Activated T-helper 1 cell treated with anti-CD3 and anti-CD28 coated beads, Interleukin-2, amount 50 U/mL, for 16 hours (primary cell): ENCODE measurements at places on chromosomes 3 and 15.
A peak's percentile ranks its signal among the peaks of the same experiment; 100 is the strongest.

DNA sequence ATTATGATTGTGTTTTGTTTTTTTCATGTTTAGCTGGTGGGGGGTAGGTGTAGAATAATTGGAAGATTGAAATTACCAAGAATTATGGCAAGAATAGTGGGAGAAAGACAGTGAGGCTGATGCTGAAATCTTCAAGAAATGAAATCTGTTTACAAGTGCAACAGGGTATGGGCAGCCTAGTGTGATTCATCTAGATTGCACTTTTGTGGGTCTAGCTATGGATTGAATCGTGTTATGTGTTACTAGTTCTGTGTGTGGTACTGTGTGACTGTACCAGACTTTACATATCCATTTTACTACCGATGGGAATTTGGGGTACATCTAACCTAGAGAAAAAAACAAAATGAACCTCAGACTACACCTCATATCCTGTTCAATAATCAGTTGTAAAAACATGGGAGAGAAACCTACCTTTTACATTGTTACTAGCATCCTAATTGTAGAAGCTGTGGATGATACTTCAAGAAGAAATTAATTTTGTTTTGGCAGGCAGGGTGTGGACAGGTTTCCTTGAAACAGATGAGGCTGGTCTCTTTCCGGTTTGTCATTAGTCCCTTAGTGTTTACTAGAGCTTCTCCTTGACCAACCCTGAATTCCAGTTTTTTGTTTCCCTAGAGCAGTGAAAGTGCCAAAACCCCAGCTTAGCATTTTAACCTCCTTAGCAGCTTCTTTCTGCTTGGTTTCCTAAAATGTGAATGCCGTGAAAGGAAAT lies 47.9 kb downstream of the OPA1 start:
- no peak for DNase-seq

GRCh38 chr3:125003369-125003853 lies 52.4 kb downstream of the HEG1 start:
- no peak for DNase-seq

- DNase-seq: no peak
Measured at GRCh38 chr15:67127331-67127664, 61.9 kb downstream of the SMAD3 start.

- no peak for DNase-seq
Measured at GRCh38 chr3:188421151-188421821, 267.3 kb downstream of the LPP start.

DNA sequence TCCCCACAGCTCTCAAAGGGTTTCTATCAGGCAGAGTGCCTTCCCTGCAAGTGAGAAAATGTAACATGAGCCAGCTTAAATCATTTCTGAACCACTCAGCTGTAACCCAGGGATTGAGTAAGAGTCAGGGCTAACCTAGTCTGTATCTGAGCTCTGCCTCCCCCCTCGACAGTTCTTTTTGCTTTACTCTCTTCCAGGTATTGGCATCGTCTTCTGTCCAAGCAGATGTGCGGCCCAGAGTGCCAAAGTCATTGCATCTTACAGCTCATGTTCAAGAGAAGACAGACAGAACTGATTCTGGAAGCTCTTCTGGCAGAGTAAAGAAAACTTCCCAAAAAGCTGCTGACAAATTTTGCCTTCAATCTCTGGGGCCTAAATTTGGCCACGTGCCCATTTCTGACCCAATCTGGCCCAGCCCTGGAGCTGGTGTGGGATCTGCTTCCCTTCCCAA lies 74.8 kb downstream of the ABHD5 start:
- no peak for DNase-seq

DNA sequence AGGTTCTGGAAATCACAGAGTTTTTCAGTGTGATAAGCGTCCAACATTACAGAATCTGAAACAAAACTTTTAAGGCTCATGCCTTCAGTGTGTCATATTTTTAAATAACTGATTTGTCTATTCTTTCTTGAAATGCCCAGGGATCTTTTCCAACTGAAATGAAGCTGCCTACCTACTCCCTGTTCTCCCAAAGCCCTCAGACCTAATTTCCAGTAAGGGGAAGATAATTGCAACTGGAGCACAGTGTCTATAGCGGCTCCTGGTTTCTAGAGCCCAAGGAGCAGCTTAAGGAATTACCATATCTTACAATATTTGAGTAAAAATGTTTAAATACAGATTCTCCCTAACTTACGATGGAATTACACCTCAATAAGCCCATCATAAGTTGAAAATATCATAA lies 33.0 kb downstream of the LRRC2 start:
- no peak for DNase-seq

DNA sequence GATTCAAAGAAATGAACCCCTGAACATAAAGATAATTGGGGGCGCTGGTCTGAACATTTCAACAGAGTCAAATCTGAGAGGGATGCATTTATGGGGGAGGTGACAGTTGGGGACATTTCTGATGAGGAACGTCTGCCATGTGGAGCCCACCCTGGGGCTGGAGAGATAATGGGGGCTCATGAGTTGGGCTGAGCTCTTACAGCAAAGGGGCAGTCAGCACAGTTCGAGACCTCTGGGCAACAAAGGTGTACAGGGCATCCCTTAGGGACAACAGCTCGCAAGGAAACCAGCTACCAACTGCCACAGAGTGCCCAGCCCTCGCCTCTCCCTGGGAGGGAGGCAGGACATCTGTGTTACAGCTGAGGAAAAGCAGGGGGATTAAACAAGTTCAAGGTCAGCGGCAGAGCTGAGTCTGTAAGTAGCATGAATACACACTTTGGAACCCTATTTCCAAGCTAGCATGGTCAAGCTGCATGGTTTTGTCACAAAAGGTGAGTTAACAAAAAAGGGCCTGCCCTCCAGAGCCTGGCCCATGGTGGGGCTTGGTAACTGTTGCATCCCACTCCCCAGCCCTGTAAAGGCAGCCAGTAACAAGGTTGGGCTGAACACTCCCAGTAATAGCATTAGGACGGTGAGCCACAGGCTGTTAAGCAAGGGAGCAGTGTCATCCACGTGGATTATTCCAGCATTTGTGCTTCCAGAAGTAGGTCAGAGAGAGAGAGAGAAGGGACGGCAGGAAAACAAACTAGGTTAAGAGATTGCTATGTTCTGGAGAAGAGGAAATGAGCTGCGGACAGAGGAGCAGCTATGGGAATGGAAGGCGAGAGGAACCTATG lies 4.3 kb downstream of the GNB5 start:
- no peak for DNase-seq

- no peak for DNase-seq
Measured at GRCh38 chr15:57476533-57476975, 100.2 kb downstream of the CGNL1 start.

- no peak for DNase-seq
Measured at GRCh38 chr3:13223574-13224237, 150.5 kb upstream of the IQSEC1 start.

DNA sequence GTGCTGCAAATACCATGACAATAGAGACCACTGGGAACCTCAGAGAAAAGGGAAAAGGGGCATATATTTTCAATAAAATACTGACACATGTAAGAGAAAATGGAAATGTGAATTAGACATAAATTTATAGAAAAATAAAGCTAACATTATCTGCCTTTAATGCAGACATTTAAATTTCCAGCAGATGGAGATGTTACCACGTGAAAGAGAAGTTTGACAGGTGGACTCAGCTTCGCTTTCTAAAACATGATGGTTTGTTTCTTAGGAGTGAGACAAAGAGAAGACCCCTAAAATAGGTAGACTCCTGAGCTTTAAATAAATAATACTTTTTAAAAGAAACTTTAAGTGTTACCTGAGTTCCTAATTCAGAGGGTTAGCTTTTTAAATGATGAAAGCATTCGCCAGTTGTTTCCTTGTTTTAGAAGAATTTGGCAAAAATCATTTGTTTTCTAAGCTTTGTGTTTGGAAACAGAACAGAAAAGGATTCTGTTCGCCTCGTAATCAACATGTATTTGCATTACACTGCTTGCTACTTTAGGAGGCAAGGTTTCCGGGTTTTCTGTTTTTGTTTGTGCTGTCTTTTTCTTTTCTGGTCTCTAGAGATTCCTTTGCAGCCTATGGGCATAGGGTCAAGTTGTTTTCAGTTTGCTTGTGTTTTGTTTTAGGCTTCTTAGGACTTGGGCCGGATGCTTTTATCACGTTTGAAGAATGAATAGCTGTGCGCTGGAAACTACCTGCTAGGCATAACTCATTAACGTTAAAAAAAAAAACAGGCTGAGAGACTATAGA lies 271.4 kb downstream of the THSD4 start:
- DNase-seq: no peak

GRCh38 chr3:139448104-139448503 lies 28.2 kb downstream of the RBP2 start:
- DNase-seq: no peak

- DNase-seq: no peak
Measured at GRCh38 chr3:207973-208372, 11.4 kb downstream of the CHL1 start.

DNA sequence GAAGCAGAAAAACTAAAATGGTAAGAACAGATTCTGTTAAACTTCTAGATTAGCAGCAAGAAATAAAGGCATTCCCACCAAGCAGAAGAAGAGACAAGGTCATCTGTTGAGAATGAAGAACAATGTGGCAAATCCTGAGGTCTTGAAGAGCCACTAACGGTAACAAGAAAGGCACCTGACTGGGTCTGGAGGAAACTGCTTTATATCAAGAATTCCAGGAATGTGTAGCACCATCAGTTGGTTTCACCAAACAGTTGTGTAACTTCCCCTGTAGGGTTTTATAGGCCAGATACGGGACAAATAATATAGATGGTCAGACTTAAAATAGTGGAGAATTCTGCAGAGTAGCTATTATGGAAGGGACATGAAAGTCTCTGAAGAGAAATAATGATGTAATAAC lies 57.3 kb downstream of the ACAP2 start:
- no peak for DNase-seq

GRCh38 chr15:52567871-52568600 lies 794 bp downstream of the ARPP19 start:
- peak; percentile 30 for DNase-seq

GRCh38 chr3:96465521-96465920 lies 348.9 kb upstream of the EPHA6 start:
- no peak for DNase-seq

- DNase-seq: no peak
Measured at GRCh38 chr3:18378218-18378617, 46.9 kb downstream of the SATB1 start.

DNA sequence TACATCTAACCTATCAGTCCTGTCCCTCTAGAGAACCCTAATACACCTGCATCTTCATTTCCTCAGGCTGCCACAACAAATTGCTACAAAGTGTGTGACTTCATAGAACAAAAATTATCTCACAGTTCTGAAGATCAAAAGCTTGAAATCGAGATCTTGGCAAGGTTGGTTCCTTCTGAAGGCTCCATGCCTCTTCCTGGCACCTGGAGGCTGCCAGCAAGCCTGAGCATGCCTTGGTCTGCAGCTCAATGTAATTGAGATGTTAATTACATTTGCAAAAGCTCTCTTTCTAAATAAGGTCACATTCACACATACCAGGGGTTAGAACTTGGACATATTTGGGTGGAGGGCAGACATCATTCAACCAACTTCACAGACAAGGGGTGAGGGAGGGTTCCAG lies 86.4 kb upstream of the ABHD17C start:
- DNase-seq: no peak

- peak; percentile 19 for DNase-seq
Measured at GRCh38 chr3:69410301-69410700, 24.4 kb upstream of the FRMD4B start.

DNA sequence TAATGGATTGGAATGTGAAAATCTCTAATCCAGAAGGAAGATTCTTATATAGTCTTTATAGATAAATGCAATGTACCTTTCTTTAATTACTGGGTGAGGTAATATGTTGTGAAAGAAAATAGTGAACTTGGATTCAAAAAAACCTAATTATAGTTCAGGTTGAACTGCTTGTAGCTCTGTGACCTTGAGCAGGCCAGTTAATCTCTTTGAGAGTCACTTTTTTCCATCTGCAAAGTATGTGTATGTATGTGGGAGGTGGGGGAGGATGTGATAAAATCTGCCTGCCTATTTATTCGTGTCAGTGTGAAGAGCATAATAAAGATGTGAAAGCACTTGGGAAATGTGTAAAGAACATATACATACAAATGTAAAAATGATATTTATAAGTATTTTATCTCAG lies 34.4 kb downstream of the GLCE start:
- no peak for DNase-seq

GRCh38 chr15:57923750-57924149 lies 141.8 kb downstream of the ALDH1A2 start:
- no peak for DNase-seq

DNA sequence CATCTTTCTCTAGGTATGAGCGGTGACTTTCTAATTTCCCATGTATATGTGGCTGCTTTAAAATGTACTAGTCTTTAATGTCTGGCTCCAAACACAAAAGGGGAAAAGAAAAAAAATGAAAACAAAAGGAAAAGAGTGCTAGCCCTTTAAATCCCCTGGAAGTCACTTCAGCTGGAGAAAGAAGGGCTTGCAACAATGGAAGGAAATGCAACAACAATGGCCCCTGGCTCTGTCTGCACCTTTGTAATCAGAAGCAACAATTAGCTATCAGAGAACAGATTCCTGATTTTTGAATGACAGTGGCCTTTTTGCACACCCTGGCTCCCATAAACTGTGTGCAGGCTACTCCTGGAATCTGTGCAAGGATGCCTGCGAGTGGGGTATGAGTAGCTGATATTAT lies 591.2 kb downstream of the FHIT start:
- no peak for DNase-seq

DNA sequence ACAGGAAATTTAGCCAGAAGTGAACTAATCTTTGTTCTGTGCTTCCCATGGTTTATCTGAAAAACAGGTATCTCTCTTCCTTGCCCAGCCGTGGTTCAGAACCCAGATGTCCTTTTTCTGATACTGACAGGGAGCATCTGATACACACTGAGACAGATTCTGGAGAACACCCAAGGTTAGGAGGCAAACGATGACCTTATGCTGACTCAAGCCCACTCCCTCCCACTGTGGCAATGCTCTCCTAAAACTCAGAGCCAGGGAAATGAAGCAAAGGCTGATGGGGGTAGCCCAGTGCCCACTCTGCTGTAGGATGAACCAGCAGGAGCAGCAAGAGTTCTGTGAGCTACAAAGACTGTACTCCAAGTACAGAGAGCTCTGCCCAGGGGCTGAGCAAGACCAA lies 225.1 kb downstream of the NTRK3 start:
- no peak for DNase-seq

DNA sequence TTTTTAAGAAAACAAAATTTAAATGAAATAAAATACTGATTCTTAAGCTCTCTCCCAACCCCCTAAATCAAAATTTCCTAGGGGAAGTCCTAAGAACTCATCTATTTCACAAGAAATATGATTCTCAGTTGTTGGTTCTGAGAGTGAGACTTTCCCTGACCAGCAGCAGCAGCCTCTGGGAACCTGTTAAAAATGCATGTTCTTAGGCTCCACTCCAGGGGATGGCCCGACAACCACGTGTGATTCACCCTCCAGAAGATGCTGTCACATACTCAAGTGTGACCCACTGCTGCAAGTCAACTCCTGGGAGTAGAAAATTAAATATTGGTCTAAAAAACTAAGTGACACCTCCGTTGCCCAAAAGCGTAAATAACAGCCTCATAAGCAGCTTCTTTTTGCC lies 343.2 kb upstream of the NR2F2 start:
- no peak for DNase-seq

GRCh38 chr3:133474817-133475216 lies 75.0 kb downstream of the BFSP2 start:
- DNase-seq: no peak

- DNase-seq: no peak
Measured at GRCh38 chr3:193499136-193499770, 55.4 kb downstream of the ATP13A4 start.

- no peak for DNase-seq
Measured at GRCh38 chr3:69292959-69293574, 92.8 kb downstream of the FRMD4B start.

GRCh38 chr15:83844742-83845141 lies 190.8 kb downstream of the ADAMTSL3 start:
- no peak for DNase-seq
